ENCODE measurements at places on chromosomes 5 and 9.

- H3K27ac ChIP-seq: no peak overlapping the region
- H3K4me3 ChIP-seq: no peak overlapping the region
- H3K36me3 ChIP-seq: peaks cover 2% of the 10 kb centered on the region
Measured at GRCh38 chr5:34521628-34522290, 134.4 kb upstream of the RAI14 start.

- no peak overlapping the region for H3K4me3 ChIP-seq
- no peaks in the 10 kb centered on the region for H3K36me3 ChIP-seq
- no peak overlapping the region for H3K27ac ChIP-seq
- no peaks in the 10 kb centered on the region for H3K4me1 ChIP-seq
Measured at GRCh38 chr5:3311433-3311832, 284.2 kb upstream of the IRX1 start.

- H3K36me3 ChIP-seq: no peaks in the 10 kb centered on the region
- H3K27me3 ChIP-seq: no peaks in the 10 kb centered on the region
- no peak overlapping the region for H3K4me3 ChIP-seq
- DNase-seq: no peak
- no peaks in the 10 kb centered on the region for H3K4me1 ChIP-seq
Measured at GRCh38 chr9:109624896-109625295, 126.8 kb upstream of the PTPN3 start.

DNA sequence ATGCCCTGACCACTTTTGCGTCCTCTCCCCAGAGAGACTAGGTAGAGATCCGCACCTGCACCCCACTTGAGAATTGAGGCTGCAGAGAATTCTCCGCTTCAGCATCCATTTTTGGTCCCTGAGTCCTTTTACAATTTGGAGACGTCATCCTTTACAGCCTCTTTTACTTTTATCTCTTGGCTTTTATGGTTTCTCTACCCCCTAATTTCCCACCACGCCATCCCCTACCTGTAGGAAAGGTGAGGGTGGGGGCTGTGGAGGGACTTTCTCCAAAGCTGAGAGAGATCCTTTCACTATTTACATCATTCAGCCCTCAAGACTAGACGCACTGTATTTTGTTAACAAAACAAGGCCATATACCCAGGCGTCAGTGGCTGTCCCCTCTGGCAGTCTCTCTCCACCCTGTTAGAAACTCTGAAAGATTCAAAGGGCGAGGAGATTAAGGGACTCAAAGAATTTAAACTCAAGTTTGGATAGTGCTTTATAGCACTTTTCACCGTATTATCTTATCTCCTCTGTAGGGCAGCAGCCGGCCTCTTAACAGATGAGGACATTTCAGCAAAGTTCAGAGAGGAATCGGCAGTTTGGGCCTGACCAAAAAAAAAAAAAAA lies 1.7 kb downstream of the MSX2 start:
- H3K4me1 ChIP-seq: peaks cover 5% of the 10 kb centered on the region
- H3K36me3 ChIP-seq: no peaks in the 10 kb centered on the region
- no peak for DNase-seq
- no peak overlapping the region for H3K27ac ChIP-seq
- H3K4me3 ChIP-seq: no peak overlapping the region

DNA sequence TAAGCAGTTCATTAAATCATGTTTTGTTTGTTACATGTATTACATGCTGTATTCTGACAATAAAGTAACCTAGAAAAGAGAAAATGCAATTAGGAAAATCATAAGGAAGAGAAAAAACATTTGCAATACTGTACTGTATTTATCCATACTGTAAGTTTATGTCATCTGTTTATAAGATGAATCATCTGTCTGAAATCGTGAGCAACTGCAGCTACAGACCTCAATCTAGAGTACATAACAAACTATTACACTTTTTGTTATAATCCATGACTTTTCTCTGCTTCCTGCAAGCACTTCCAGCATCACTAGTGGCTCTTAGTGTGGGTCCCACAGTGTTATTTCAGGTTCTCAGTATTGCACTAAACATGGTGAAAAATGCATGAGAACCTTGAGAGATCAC lies 144.4 kb upstream of the NR4A3 start:
- H3K4me1 ChIP-seq: no peaks in the 10 kb centered on the region
- H3K4me3 ChIP-seq: no peak overlapping the region
- no peak overlapping the region for H3K27ac ChIP-seq
- H3K36me3 ChIP-seq: peaks cover 2% of the 10 kb centered on the region
- H3K27me3 ChIP-seq: peaks cover 32% of the 10 kb centered on the region
- no peak for DNase-seq

GRCh38 chr9:85700330-85700729 lies 41.4 kb downstream of the AGTPBP1 start:
- no peaks in the 10 kb centered on the region for H3K27me3 ChIP-seq
- H3K36me3 ChIP-seq: peaks cover 7% of the 10 kb centered on the region
- DNase-seq: no peak
- peaks cover 49% of the 10 kb centered on the region for H3K4me1 ChIP-seq
